Hepatic stellate cell (primary cell): ENCODE measurements at places on chromosomes 13 and 19.

DNA sequence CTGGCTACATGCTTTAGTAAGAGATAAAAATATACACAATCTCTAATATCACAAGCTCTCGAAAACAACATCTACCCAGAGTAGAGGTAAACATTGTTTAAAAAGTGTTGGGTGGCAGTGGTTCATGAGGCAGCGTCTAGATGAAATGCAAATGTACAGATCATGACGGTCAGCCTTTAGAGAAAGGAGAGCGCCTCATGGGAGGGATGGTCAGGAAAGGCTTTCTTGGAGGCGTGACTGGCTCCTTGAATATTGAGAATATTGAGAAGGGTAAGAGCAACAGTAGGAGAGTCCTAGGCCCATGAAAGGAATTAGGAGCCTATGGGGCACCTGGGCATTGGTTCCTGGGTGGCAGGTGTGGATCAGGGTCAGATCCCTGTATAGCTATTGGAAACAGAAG lies 10.6 kb downstream of the HNRNPUL1 start:
- no peak for DNase-seq

- DNase-seq = no peak
Observed at GRCh38 chr13:35388441-35389355, 87.8 kb downstream of the MAB21L1 start.

GRCh38 chr13:69980799-69981198 lies 126.8 kb upstream of the ATXN8OS start:
- no peak for DNase-seq

DNA sequence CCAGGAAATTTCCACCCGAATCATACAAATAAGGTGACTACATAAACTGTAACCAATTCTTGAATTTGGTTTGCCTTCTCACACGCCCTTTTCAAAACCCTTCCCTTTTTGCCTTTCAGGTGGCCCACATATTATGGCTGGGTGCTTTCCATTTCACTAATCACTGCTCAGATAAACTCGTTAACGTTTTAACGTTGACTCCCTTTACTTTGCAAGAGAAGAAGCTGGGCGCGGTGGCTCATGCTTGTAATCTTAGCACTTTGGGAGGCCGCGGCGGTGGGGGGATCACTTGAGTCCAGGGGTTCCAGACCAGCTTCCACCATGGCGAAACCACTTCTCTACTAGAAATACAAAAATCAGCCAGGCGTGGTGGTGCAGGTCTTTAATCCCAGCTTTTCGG lies 19.8 kb upstream of the ZNF91 start:
- no peak for DNase-seq

GRCh38 chr13:44244288-44244687 lies 129.3 kb upstream of the SERP2 start:
- no peak for DNase-seq

- DNase-seq = no peak
Observed at GRCh38 chr13:20847296-20847695, 55.2 kb downstream of the XPO4 start.

- no peak for DNase-seq
Observed at GRCh38 chr19:2381148-2381820, 21.2 kb downstream of the TMPRSS9 start.

- no peak for DNase-seq
Observed at GRCh38 chr19:39554701-39555311, 14.8 kb upstream of the EID2 start.

DNA sequence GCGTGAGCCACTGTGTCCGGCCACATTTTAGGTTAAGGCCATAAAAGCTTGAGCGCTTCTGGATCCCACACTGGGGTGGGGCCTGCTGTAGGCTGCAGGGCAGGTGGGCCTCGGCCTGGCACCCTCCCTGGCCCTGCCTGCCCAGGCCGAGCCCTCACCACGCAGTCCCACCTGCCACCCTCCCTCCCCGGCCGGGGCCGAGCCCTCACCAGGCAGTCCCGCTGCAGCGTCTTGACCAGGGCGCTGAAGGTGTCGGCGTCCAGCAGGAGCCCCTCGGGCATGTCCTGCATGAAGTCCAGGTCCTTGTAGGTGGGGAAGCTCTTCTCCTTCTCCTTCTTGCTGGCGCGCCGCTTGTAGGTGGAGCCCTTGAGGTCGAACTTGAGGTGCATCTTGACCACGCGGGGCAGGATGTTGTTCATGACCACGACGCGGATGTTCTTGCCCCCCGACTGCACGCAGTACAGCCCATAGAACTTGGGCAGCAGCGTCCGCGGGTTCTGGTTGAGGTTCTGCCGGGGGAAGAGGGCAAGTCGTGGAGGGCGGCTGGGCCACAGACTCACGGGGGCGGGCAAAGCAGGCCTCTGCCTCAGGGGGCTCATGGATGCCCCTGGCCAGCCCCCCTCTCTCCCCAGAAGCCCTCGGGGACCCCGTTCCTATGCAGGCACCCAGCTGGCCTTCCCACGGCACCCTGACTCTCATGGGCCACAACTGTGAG lies 26.6 kb upstream of the CACTIN start:
- no peak for DNase-seq

DNA sequence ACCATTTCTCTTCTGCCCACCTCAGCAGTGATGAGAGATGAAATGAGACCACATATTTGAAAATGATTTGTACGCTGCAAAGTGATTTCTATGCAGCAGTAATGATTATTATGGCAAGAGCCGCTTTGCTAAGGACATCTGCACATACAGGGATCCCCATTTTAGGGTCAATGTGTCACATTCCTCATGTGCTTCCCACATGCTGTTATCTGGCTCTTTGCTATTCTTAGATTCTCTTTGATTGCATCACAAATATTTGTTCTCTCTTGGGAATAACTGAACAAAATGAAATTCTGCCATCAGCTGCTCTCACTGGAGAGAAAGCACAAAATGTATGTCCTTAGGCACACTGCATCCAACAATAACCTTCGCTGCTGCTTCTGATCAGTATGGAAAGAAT lies 209.5 kb upstream of the IPO5 start:
- DNase-seq = peak; percentile 7

DNA sequence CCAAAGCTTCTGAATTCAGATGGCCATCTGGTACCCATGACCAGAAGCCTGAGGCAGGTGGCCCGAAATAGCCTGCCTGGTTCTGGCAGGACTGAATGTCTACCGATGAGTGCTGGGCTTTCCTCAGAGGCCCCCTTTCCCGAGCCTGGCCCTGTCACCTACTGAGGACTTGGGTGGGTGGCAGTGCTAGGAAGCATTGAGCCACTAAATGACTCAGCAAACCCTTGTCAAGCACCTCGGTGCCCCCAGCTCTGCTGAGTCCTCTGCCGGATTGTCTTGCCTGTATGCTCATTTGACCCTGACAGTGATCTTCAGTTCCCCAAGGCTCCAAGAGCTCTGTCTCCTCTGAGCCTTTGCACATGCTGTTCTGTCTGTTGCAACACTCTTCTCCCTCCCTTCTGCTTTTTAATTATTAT lies 17.9 kb downstream of the PPP1R37 start:
- no peak for DNase-seq

- DNase-seq = no peak
Observed at GRCh38 chr19:55360902-55361301, 2.2 kb downstream of the GARIN5B start.

- DNase-seq = no peak
Observed at GRCh38 chr13:112376050-112376681, at the start of gene SPACA7. SPACA7 (plus strand) TSS chr13:112376355; CDS start chr13:112376386, 31 bp downstream.

- no peak for DNase-seq
Observed at GRCh38 chr13:40082639-40083038, 427.2 kb downstream of the COG6 start.

DNA sequence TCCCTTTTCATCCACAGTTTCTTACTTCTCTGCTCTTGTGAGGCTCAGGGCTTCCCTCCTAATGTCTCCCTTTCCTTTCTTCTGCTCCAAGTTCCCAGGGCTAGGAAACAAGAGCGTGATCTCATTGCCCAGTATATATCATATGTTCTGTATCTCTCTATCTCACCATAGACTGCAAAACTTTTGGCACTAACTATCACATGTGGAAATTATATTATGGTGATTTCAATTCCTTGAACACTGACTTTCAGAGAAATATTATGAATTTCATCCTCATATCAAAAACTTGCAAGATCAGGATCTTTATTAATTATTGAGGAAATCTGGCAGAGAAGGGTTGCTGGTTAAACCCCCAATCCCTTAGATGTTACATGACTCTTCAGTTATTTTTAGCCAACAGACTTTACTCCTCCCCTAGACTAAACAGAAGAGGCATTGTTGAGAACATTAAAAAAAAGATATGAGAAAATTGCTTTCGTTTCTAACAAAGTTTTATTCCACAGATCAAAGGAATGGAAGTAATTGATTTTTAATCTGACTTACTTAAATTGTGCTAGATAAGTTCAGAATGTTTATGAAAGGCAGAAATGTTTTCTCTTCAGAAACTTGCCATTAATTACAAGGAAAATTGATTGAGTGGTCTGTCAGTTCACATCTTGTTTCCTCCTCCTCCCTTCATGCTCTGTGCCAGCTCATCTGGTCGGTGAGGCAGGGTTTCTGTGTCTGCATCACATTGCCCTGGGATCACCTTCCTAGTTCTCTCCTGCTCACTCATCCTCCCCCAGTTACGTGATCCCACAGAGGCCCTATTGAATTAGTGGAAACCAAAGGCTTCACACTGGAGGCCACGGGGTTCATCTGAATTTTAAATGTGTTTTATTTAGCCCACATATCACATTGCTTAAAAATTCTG lies 378.5 kb downstream of the LMO7 start:
- no peak for DNase-seq

DNA sequence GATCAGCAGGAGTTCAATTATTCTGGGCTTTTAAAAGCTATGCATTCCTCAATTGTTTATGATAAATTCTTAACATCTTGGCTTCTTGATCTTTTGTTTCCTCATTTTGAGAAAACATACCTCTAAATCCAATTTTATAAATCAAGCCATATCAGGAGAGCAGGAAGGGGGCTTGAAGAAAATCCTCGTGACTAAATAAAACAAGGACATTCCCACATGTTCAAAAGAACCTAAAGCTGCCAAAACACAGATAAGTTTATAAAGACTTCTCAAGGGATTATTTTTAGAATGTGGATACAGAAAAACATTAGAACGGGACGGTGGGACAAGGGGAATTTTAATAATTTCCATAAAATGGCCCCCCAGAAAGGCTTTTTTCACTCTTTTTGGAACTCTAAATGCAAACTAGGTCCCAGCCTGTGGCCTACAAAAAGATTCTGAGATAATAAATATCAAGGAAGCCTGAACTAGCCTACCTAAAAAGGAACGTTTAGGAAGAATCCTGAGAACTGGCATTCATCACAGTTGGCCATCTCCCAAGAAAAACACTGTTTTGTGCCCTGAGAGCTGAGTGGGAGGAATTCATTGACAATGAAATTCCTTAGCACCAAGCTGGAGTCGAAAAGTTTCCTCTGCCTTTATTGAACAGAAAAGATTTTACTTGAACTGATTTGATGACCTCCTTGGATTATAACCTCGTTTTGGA lies 30.1 kb downstream of the ZAR1L start:
- DNase-seq = peak; percentile 47

DNA sequence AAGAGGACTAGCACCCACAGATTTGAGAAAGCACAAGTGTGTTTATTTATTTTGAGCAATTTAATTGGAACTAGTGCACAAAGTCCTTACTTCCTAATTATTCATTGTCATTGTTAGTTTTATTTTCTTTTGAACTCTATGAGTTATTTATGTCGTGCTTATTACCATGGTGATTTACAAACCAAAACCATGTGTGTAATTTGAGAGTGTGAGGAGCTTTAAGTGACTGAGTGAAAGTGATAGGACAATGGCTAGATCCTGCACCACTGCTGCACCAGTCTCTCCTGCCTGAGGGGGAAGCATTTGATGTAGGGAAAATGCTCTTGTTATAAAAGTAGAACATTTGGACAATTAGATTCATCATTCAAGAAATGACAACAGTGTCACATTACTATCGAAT lies 172.3 kb upstream of the KLF12 start:
- no peak for DNase-seq

DNA sequence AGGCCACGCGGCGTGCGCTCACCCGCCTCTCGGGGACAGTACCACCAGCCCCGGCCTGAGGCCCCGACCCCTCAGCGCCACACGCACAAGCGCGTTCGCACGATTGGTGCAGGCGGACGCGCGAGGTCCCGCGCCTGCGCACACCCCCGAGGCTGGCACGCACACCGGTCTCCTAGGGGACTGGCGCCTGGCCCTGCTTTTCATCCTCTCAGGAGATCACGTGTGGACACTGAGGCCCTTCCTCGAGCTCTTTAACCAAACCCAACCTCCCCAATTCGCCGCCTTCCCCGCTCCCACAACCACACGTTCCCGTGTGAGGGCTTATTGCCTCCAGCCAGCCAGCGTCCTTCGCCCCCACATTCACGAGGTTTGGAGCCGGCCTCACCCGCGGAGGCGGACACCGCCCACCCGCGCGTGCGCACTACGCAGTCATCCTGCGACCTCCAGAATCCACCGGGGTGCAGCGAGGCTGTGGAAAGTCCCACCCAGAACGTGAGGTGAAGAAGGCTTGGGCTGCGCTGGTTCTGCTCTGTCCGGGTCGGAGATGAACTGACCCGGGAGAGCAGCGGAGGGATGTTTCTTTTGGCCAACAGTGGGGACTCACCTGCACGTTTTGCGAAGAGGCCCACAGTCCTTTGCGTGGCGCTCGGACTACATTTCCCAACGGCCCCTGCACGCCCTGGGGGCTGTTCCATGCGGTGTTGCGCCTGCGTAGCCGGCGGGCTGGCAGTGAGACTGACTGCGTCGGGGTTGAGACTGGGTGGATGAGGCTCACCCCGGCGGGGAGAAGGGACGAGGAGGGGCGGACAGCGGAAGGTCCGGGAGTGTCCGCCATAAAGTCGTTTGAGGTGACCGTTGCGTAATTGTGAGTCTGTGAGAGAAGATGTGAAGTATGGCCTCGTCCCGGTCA lies 539 bp upstream of the ZNF667 start:
- peak; percentile 98 for DNase-seq

- no peak for DNase-seq
Observed at GRCh38 chr19:36483653-36484052, 5.7 kb downstream of the ZNF566 start.

GRCh38 chr13:42574011-42574410 lies at the start of gene TNFSF11:
TNFSF11 (plus strand) TSS chr13:42574152; CDS start chr13:42574304, 152 bp downstream.
- no peak for DNase-seq

DNA sequence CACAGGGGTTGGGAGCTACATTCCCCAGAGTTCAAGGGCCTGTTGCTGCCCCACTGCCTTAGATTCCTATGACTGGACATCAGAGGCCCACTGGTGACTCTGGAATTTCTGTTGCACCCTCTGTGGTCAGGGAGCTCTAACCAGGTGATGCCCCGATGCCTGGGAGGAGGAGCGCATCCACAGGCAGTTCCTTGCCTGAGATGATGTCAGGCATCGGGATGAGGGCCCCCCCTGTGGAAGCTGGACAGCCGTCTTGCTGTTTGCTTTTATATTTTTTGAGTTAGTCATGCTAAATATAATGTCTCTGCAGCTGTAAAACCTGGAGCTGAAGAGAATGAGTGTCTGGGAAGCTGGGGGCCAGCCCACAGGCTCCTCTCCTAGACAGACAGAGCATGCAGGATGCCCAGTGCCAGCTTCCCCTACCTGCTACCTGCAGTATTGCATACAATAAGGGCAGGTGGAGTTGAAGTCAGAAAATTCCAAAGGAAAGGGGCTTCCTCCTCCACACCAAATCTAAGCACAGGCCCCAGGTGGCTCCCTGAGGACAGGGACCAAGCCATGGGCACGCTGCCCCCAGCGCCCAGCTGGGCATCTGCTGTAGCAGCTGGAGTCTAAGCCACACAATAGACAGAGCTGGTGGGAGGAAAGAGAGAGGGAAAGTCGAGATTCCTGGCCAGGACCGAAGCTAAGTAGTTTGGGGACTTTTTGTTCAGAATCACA lies 16.2 kb downstream of the COL4A2 start:
- peak; percentile 84 for DNase-seq
